ENCODE measurements at places on chromosomes 16 and 17.

GRCh38 chr16:84054916-84055315 lies 12.3 kb upstream of the SLC38A8 start:
- DNase-seq, result no peak

- no peak for DNase-seq
Measured at GRCh38 chr17:517181-517580, 164.6 kb upstream of the RPH3AL start.

DNA sequence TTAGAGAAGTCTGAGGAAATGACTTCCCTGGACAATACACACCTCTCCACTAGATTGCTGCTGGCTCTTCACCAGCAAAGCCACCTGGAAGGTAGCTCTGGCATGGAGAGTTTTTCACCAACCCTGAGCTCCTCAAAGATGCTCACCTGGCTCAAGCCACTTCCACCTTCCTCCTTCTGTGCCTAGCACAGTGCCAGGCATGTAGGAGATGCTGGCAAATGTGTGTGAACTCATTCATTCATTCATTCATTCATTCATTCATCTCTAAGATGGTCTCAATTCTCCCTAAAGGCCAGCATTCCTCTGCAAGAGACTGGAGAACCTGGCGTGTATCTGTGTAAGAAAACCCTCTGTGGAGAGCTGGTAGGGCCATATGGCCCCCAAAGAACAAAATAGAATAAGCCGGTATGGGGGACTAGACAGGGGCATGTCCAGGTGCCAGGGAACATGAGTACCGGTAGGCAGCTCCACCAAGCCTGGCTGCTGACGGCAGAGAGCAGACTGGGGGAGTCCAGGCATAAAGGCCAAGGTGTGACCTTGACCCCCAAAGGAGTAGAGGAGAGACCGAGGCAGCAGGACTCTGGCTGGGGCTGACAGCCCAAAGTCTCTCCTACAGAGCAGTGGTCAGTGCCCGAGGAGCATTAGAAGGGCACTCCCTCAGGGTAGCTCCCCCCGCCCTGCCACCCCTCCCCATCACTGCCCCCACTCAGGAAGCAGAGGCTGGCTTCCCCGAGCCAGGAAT lies 132.2 kb upstream of the TNRC6C start:
- no peak for DNase-seq

- DNase-seq, result no peak
Measured at GRCh38 chr17:17018021-17018441, 24.2 kb upstream of the MPRIP start.

Measured in cardiac fibroblast (primary cell).